GM04504 (cell line): ENCODE measurements at places on chromosomes 1 and 21.

- DNase-seq = no peak
Measured at GRCh38 chr1:23188434-23188884, 19.8 kb upstream of the LUZP1 start.

- DNase-seq = no peak
Measured at GRCh38 chr1:155970531-155971167, 7.7 kb downstream of the ARHGEF2 start.

- no peak for DNase-seq
Measured at GRCh38 chr1:219153723-219154122, 20.0 kb upstream of the LYPLAL1 start.

- no peak for DNase-seq
Measured at GRCh38 chr1:45669859-45670655, 16.3 kb downstream of the GPBP1L1 start.

DNA sequence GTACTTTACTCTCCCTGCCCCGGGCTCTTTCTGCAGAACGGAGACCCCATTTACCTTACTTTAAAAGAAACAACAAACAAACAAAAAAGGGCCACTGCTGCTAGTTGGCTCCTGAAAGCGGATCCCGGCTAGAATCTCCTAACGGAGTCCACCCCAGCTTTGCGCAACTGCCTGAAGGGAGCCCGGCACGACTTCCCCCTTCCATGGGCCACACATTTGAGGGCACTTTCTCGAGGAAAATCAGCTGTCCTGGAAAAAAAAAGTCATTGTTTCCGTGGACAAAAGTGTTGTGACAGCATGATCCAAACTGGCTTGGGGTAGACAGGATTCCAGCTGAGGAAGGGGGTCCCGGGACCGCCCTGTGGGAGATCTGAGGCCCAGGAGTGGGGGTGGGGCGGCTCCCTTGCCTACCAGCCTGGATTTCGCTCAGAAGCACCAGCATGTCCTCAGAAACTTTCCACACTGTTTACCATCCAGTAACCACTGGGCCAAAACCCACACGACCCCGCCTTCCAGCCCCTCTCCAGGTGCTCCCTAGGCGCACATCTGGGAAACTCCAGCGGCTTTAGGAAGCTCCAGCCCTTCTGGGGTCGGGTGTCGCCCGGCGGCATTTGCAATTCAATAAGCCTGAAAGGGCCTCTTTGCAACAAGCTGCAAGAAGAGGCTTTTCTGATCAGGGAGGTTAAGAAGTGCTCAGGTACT lies 4.8 kb downstream of the RIPK4 start:
- no peak for DNase-seq

DNA sequence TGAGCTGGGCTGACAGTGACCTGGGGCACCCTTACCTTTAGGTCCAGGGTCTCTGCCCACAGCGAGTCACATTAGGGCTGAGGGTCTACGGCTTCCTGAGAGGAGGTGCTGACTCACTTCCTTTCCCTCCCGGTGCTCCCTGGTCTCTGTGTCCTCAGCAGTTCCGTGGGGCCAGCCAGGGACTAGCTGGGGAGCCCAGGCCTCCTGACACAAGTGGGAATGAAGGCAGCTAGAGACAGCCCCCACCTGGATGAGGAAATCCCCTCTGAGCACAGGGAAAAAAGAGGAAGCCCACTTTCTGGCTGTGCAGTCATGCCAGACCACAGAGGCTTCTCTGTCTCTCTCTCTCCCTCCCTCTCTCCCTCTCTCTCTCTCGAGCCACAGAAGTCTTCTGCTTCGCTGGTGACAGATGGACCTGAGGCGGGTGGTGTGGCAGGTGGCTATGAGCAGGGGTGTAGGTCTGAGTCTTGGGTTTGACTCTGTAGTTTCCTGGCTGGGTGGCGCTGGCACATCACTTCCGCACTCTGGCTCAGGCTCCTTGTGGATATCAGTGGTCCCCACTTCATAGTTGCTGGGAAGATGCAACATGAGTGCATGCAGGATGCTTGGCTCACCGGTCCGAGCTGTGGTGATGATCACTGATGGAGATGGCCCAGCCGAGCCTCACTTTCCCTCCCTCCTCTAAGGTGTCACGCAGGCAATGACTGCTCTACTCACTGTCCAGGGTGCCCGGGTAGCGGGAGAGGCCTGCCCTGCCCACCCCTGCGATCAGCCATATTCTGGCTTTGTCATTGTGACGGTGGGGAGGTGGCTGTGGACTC lies 3.5 kb downstream of the SLC66A1 start:
- peak; percentile 24 for DNase-seq

DNA sequence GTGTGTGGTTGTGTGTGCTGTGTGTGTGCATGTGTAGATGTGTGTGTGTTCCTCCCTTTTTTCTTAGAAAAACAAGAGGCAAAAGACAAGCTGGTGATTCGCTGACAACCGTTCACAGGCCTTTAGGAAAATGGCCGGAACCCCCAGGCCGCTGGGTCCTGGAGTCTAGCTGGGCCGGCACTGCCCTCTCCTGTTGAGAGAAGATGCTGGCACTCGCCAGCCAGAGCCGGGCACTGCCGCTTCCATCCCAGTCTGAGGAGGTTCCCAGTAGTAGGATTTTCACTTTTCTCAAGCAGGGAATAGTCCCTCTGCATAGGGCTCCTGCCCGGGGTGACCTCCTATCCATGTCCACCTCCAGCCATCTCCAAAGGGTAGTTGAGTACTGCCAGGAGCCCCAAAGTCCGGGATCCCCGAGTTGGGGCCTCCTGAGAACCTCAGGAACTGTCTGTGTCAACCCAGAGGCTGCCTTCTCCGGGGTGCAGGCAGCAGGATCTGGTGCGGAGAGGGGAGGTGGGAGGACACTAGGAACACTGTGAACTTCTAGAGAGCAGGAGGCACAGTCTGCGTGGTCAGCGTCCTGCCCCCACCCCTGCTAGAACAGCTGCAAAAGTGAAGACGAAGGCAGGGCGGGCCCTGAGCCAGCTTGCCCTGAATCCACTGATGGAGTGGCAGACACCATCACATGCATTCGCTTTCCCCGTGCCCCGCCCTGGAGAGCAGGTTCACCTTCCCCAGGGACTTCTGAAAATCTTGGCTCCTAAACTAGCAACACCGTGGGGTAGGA lies 44.1 kb upstream of the ARHGEF16 start:
- peak; percentile 28 for DNase-seq

- DNase-seq = no peak
Measured at GRCh38 chr1:9093091-9093490, 23.7 kb upstream of the SLC2A5 start.

GRCh38 chr1:63509718-63510117 lies 13.3 kb downstream of the ITGB3BP start:
- DNase-seq = no peak

DNA sequence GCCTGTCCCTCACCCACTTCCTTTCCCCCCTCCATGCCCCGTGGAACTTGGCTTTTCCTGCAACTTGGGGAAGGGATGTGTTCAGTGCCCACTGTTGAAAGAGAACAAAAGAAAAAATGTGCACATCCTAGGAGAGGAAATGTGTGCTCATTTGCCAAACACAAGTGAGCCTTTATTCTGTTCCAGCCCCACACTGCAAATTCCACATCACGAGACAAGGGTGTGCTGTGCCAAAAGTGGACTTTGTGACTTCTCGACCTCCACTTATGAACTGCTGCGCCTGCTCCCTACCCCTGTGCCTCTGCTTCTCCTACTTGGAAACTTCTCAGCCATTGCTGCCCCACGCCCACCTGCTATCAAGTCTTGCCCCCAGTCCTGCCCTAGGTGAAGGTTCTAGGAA lies 97.0 kb upstream of the GRIK3 start:
- DNase-seq = no peak

GRCh38 chr1:9316080-9316444 lies 23.4 kb downstream of the SPSB1 start:
- DNase-seq = no peak

DNA sequence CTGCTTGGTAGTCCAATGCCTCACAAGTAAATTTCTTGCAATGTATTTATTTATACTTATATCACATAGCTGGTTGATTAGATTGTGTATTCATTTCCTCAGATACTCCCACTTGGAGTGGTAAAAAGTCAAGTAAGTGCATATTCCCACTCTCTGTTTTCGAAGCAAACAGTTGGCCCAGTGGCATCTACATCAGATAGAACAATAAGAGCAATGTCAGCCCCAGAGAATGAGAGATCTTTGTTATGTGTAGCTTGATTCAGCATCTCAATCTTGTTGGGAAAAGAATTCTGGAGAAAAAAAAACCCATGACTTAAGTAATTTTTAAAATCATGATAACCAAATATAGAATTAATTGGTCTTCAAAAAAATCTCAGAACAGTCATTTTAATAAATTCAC lies 25.5 kb downstream of the RGL1 start:
- DNase-seq = no peak

- no peak for DNase-seq
Measured at GRCh38 chr1:173421286-173421685, 55.8 kb upstream of the PRDX6 start.

- DNase-seq = peak; percentile 95
Measured at GRCh38 chr1:44628962-44629756, 45.1 kb downstream of the TMEM53 start.

DNA sequence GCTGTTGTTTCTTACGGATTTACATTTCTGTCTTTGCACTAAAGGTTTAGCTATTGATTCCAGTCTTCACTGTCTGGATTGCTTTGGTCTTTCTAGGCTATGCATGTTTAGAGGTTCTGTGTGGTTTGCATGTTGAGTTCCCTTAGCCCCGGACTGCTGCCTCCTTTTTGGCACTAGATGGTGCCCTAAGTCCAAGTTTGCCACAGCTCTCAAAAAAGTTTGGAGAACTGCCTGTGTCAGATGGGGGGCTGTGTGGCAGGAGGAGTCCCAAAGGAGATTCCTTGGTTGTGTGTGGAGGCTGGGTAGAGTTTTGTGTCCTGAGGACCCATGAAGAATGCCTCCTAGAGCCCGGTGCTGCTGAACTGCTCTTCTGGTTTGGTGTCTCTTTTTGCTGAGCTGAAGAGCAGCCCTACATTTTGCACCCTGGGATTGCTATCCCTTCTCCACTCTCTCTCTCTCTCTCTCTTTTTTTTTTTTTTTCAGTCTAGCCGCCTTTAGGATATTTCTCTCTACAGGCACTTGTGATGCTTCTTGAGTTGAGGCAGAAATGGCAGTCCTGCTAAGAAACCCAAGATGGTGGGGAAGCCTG lies 74.4 kb downstream of the PTGS2 start:
- peak; percentile 28 for DNase-seq

DNA sequence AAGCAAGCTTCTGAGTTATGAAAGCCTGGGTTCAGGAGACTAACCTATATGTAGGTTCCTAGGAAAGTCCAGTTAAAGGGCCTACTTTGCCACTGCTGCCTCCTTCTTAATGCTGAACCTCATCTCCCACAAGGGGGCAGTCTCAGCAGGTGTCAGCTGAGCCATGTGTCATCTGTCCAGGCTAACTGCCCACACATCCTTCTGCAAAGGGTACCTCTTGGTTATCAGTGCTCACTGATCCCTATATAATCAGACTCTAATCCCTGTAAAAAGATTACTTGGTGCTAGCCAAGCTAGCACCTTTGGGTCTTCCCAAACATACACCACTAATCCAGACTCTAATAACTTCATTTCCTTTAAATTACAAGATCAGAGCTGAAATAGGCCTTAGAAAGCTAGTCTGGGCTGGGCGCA lies 9.0 kb downstream of the PRDX1 start:
- no peak for DNase-seq

DNA sequence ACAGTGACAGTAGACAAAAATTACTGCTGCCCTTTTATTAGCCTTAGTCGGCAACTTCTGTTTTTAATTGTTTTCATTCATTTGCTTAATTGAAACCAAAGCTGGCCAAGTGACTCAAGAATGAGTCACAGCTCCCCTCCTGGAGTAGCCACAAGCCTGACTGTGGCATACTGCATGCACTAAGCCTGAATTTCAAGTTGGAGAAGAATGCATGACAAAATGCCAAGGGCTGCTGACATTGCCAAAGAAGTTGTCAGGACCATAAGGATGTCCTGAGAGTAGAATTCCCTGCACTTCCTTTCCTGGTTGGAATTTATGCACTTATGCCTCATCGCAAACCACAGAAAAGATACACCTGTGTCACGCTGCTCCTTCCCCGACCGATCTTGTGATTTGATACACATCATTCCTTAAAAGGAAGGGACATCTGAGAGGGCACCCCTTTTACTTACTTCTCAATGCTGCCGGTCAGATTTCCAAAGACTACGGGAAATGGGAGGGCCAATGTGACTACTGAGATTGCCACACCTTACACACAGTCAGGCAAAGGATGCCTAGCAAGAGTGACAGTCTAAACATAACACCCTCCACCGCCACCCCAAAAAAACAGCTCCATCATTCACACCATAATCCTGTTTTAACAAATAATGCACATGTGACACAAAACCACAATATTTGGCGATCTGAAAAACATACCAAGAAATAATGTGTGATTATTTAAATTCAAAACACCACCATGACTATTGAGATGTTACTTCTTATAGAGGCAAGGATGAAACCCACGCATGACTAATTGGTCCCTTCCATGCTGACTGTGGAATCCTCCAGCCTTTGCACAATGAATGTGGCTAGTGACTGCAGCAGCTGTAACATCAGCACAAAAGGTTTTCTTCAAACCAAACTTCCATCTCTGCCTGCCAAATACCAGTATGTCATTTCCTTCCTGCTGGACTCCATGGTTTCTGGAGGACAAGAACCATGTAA lies 28.2 kb downstream of the VAV3 start:
- DNase-seq = peak; percentile 94

- DNase-seq = no peak
Measured at GRCh38 chr1:220076861-220077762, 12.5 kb downstream of the BPNT1 start.

- DNase-seq = no peak
Measured at GRCh38 chr1:2135941-2136340, 58.6 kb downstream of the FAAP20 start.

GRCh38 chr21:15624646-15625045 lies 105.1 kb upstream of the USP25 start:
- no peak for DNase-seq

DNA sequence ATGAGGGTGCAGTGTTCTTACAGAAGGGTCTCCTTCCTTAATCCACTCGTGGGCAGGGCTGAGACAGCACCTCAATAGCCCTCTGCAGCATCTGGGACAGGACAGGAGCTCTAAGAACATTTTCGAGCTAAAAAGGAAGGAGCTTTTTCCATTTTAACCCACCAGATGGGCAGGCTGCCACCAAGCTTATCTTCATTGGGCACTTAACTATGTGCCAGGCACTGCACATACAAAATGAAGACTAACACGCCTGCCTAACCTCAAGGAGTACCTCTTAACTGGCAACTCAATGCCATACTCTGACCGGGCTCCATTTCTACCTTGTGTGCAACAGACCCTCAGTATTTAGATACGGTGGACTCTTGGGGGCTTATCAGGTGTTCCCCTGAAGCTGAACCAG lies 48.2 kb downstream of the SSBP3 start:
- DNase-seq = no peak

- peak; percentile 65 for DNase-seq
Measured at GRCh38 chr1:198212675-198213074, 55.9 kb downstream of the NEK7 start.

DNA sequence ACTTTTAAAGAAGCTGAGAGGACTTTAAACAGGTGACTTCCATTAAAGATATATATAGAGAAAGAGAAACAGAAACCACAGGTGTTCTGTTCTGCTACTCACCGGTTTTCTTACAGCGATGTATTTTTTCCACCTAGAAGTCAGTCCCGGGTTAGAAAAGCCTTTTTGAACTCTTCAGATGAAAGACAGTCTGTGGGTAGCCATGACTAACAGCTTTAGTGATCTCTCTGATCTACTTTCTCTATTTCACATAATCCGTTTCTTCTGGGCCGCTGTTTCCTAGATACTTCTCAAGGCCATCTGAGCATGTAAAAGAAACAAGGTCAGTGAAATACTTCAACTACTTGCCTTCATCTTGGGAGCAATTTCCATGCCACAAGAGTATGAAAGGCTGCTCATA lies 25.1 kb downstream of the WDR64 start:
- DNase-seq = no peak

GRCh38 chr1:184562806-184563205 lies 176.0 kb downstream of the C1orf21 start:
- no peak for DNase-seq
